ENCODE measurements at places on chromosomes 12 and 14.

GRCh38 chr14:36505892-36506731 lies 13.9 kb downstream of the NKX2-1 start:
- DNase-seq, result no peak

DNA sequence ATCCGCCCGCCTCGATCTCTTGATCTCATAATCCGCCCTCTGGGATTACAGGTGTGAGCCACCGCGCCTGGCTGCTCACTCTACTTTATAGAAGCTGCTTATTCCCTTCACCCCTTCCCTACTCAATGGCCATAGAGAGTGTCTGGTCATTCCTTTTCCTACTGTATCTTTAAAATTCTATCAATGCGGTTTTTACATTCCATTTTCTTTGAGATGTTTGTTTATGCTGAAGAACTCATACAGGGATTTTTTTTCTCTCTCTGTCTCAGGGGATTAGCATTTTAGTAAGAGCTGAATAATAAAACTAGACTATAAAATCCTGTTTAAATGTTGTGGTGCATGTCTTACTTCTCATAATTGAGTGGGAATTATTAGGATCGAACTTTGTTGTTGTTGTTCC lies 218.6 kb upstream of the FOXN3 start:
- no peak for DNase-seq

GRCh38 chr12:4653257-4653656 lies 4.3 kb downstream of the NDUFA9 start:
- DNase-seq, result no peak

- no peak for DNase-seq
Observed at GRCh38 chr12:40762072-40762471, 69.8 kb downstream of the CNTN1 start.

GRCh38 chr12:1182069-1182468 lies 191.0 kb downstream of the ERC1 start:
- DNase-seq, result no peak

- no peak for DNase-seq
Observed at GRCh38 chr12:56878010-56878339, 56.2 kb downstream of the SDR9C7 start.

GRCh38 chr14:65346474-65346873 lies 66.1 kb upstream of the FUT8 start:
- DNase-seq, result no peak

DNA sequence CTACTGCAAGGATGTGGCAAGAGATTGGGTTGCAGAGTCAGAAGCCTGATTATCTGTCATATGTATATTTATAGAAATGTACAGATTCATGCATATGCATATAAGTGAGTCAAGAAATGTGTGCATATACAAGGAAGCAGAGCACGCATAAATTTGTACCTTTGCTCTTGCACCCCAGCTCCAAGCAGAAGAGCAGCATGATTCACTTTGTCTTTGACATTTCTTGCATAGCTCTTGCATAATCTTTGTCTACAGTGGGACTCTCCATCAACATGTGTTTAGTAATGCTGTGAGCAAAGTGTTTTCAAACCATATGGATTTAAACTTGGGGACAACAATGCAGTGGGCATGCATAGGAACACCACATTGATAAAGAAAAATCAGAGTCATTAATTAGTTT lies 330.7 kb upstream of the DCN start:
- DNase-seq, result no peak

DNA sequence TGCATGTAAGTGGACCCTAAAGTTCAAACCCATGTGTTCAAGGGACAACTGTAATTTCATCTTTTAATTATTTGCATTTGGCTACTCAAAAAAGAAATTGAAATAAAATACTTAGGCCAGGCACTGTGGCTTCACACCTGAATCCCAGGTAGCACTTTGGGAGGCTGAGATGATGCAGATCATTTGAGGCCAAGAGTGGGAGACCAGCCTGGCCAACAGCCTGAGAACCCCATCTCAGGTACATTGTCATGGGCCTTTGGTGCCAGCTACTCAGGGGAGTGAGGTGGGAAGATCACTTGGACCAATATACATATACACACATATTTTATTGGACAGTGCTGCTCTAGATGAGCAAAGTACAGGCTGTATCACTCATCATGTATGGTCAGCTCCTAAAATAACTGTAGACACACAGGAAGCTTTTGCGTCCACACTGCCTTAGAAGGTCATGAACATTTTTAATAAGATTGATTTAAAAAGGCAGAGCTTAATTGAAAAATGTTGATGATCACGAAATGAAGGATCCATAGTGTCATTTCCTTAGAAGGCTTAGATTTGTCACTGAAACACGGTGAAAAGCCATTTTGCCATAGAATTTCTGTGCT lies 2.5 kb upstream of the ZCCHC8 start:
- no peak for DNase-seq

DNA sequence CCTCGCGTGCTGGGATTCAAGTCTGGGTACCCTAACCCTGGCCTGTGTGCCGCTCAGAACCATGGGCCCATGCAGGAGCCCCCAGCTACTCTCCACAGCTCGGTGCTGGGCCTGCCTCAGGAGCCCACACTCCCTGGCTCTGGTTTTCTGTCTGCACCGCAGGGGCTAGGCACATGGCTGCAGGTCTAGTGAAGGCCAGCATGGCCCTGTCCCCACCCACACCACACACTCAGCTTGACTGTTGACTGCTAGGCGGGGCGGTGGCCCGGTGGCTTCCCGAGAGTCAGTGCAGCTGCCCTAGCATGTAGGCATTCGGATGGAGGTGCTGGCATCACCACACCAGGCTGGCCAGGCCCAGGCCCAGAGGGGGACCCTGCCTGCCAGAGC lies 7.9 kb downstream of the INF2 start:
- no peak for DNase-seq

GRCh38 chr14:75579338-75579864 lies 981 bp downstream of the FLVCR2 start:
- DNase-seq, result no peak

DNA sequence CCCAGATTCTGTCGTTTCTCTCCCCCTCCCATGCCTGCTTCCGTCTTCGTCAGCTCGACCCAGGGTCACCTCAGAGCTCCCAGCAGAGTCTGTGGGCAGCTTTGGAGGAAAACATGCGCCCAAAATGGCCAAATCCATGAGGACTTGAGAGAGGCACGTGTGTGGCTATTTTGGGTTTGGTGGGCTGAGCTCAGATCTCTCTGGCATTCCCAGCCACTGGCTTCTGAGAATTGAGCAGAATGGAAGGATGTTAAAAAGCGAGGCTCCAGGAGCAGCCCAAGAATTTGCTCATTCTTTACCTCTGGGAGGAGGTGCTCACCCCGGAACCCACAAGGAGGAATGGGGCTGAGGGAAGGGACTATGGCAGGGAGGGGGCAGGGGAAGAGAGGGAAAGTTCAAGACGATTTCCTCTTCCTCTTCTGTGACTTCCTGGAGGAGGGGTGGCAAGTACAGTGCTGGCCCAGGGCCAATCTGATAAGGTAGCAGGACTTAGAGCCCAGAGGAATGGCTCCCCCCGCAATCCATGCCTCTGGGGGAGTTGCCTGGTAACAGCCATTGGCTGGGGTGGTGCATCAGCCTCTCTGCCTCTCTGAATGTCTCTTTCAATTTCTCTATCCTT lies 20.1 kb downstream of the TSPAN9 start:
- DNase-seq, result no peak

DNA sequence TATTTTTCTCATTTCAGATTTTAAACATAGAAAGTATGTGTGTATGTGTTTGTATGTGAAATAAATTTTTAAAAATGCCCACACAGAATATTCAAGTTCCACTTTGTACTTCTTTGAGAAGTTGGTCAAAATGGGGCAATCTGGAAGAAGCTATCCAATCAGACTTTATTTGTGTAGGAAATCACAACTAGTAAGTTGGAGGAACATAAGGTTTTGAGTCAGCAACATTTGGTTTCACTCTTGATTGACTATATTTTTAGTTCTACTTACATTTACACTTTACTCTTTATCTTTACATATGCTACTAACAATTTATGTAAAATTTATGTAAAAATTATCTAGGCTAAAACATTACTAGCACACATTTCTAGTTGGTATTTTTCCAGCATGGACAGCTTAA lies 128.1 kb downstream of the ATXN7L3B start:
- DNase-seq, result no peak

GRCh38 chr12:66107451-66107915 lies 23.1 kb downstream of the LLPH start:
- DNase-seq, result peak; percentile 66

DNA sequence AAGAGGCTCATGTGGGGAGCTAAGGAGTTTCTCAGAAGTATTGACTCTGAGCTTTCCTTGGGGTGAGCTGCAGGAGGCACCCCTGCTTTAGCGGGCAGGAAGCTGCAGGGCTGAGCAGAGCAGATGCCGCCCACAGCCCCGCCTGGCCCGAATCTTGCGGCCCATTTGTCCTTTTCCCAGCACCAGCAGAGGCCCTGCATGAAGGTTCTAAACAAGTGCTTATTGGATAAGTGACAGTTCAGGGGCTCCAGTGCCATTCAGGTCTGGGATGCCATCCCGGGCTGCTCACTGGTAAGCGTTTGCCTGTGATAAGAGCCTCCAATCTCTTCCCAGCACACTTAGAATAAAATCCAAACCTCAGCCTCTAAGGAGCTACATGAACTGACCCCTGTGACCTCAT lies 11.4 kb downstream of the RILPL1 start:
- no peak for DNase-seq

- DNase-seq, result no peak
Observed at GRCh38 chr14:82385048-82385447, 851.4 kb upstream of the SEL1L start.

DNA sequence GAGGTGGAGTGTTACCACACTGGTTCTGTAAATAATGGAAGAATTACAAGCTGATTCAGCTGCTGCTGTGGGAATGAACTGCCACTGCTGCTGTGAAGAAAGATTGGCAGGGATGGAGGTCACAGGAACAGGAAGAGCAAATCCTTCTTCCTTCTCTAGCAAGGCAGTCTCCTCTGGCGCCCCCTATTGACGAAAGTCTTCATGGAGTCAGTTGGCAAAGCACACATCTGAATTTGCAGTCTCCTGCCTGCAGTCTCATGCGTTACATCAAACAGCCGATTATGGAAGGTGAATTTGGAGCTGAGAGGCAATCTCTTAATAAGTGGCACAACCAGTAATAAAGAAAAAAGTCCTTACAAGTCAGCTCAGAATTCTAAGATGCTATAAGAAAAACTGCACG lies 106.0 kb upstream of the TMTC1 start:
- no peak for DNase-seq

- no peak for DNase-seq
Observed at GRCh38 chr12:29287622-29288021, 93.3 kb downstream of the ERGIC2 start.

DNA sequence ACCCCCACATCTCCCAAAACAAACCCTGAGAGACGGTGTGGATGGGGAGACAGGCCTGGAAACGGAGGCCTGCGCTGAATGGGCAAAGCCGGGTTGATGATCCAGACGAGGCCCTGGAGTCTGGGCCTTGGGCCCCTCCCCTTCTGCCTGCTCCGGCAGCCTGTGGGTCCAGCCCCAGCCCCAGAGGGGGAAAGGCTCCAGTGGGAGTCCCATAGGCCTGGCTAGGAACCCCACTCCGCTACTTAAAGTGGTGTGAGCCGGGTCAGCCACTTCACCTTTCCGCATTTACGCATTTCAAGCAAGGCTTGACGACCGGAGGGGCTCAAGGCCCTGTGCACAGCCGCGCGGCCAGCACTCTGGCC lies 695 bp upstream of the TNFAIP2 start:
- no peak for DNase-seq

GRCh38 chr14:92397953-92398564 lies 75.1 kb downstream of the SLC24A4 start:
- DNase-seq, result no peak

Measured in BJ (cell line).